Activated naive CD8-positive, alpha-beta T cell treated with anti-CD3 and anti-CD28 coated beads, Interleukin-2, amount 10 ng/mL, durations not matched to agents 7 days and 5 days (primary cell): ENCODE measurements at places on chromosomes 16 and 17. TPM values are rescaled to one million over a fixed set of nuclear protein-coding genes. Genes with fewer than 3 reads are reported as not detected.

GRCh38 chr16:22642416-22643088, 131.9 kb downstream of the NPIPB5 start:
- DNase-seq: no peak

DNA sequence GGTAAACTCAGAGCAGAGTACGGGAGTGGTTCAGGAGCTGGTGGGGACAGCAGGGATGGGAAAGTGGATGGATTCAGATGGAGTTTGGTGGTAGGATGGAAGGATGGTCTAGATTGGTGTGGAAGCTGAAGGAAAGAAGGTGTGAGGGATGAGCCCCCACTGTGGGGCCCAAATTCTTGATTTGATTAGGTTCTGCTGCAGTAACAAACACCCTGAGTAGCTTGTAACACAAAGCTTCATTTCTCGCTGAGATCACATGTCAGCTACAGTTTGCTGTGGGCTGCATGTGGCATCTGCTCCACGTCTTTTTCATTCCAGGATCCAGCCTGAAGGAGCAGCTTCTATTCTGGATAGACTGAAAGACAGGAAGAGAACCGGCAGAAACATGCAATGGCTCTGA, 143.8 kb downstream of the IRX3 start:
- no peak for DNase-seq

DNA sequence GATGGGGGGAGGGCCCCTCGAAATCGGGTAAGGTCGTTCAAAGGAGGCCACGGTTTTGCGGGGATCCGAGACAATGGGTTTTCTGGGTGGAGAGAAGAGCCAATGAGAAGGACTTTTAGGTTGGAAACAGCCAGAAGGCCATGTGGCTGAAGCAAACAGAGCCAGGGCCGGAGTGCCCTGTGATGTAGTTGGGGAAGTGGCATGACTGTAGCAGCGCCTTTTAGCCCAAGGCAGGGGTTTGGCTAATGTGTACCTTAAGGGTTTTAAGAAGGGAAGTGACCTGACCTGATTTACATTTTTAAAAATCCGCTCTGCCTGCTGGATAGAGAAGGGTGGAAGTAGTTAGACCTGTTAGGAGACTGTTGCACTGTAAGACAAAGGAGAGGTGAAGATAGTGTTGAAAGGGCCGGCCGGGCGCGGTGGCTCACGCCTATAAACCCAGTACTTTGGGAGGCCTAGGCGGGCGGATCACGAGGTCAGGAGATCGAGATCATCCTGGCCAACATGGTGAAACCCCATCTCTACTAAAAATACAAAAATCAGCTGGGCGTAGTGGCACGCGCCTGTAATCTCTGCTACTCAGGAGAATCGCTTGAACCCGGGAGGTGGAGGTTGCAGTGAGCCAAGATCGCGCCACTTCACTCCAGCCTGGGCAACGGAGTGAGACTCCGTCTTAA, 1.0 kb downstream of the LYRM1 start:
- DNase-seq: peak; percentile 48

The UNC45B gene
- total RNA-seq: 0.14 TPM

The C16orf74 gene
- total RNA-seq: 3.9 TPM

The FAM234A gene
- total RNA-seq: 21.1 TPM

The PRR15L gene
- total RNA-seq: not detected
